Left lobe of liver (tissue), 2 donors: ENCODE measurements at places on chromosomes 11 and 22. TPM values are rescaled to one million over a fixed set of nuclear protein-coding genes. Genes with fewer than 3 reads are reported as not detected.

The SEPTIN3 gene
- not detected for total RNA-seq

The PHETA2 gene
- 1.2 TPM for total RNA-seq

The FERMT3 gene
- total RNA-seq, result 9.7 TPM

DNA sequence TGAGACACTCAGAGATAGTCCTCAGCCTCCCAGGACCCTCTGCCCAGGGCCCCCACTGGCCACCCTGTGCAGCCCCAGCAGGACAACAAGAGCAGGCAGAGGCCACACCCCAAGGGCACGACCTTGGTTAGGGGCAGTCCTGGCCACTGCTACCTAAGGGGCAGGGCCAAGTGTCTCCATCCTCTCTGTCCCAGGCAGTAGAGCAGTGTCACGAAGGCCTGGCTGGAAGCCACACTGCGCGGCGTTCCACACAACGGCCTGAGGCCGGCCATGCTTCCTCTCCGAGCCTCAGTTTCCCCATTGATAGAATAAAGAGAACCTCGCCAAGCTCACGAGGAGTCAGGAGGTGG lies 1074.3 kb downstream of the BRD1 start:
- no peak for DNase-seq
